HS-5 (cell line): ENCODE measurements at places on chromosomes 12 and 14.

DNA sequence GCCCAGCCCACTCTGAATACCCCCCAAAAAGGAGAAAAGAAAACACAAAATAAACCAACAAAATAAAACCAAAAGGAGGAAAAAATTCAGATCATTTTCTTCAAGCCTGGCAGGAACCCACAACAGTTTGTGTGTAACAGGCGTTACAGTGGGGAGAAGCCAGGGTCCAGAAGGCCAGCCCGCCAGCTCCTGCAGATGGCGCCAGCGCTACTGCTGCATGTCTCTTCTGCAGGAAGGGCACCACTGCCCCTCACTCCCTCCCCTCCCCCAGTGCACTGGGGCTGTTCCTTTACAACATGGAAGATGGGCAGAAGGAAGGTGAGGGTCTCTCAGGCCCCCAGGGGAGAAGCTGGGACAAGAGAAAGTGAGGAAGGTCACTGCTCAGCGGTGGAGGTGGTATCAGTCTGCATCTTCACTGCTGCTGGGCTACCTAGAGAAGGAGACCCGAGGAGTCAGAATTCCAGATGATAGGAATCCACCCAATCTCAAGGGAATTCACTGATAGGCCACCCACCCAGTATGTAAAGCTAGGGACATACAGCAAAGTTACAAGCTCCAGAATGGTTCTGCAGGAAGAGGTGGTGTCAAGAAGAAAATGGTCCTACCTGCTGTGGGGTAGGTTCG lies 2.3 kb upstream of the NOP2 start:
- no peak for DNase-seq

DNA sequence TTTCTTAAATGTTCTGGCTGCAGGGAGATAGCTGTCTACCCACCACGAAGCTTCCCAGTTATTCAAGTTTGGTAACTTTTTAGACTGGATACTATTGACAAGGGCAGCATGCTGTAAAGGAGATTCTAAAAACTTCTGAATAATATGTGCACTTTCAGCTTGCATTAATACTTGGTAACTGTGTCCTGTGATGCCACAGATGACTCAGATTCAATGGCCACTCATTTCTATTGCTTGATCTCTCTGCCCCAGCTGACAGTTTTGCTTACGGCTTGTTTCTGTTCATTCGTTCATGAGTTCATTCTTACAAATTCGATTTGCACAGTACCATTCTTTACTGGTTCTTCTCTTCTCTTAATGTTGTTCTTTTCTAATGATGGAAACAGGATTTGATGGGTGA lies 142.8 kb downstream of the PELI2 start:
- no peak for DNase-seq

GRCh38 chr14:26414926-26415325 lies 182.9 kb downstream of the NOVA1 start:
- DNase-seq = no peak

DNA sequence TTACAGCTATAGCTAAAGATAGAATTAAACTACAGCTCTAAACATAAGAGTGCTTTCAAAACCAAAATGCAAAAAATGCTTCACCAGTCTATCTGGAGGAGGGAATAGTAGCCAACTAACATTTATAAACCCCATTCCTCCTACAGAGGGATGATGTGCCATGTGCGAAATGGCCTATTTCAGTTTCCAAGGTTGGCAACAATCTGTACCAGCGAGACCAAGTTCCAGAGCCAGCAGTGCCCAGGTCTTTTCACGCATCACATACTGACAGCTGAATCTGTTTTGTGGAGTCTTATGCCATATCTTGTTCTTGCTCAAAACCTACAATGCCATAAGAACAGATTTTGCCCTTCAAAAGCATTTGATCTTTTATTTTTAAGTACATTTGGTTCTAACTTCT lies 24.5 kb downstream of the NELL2 start:
- DNase-seq = no peak

DNA sequence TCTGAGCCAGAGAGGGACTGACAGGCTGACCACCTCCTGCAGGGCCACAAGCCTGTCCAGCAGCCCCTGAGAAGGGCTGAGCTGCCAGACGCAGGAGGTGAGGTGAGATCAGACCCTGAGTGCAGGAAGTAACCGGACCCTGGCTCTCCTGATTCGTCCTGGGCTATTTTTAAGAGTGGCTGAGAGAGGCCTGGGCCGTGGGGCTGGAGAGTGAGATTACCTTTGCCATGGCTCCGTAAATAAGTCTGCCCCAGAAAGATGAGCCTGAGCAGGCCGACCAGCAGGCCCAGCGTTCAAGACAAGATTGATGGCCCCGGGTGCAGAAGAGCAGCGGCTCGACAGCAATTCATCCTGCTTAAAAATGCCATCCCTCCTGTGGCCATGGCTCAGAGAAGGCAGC lies 54.2 kb downstream of the SPTB start:
- DNase-seq = no peak

- no peak for DNase-seq
These were observed 231.4 kb downstream of the ANO2 start for GRCh38 chr12:5713599-5714081.

- no peak for DNase-seq
These were observed 1.8 kb upstream of the MEG3 start for GRCh38 chr14:100824091-100824551.

GRCh38 chr12:16602412-16602811 lies 3.5 kb downstream of the LMO3 start:
- DNase-seq = no peak

DNA sequence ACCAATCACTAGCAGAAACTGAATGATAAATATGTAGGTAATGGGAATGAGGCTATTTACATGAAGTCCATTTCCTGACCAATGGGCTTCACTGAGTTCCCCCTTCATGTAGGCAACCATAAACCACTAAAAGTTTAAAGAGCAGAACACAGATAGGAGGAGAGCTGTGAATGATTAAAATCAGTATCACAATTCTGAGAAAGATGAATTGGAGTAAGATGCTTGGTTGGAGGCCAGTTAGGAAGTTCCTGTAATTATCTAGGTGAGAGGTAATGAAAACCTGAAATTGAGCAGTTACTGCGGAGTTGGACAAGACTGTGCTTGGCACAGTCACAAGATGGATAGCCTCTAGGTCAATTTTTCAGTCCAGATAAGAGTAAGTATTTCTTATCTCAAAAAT lies 56.6 kb downstream of the GALNT4 start:
- DNase-seq = no peak

DNA sequence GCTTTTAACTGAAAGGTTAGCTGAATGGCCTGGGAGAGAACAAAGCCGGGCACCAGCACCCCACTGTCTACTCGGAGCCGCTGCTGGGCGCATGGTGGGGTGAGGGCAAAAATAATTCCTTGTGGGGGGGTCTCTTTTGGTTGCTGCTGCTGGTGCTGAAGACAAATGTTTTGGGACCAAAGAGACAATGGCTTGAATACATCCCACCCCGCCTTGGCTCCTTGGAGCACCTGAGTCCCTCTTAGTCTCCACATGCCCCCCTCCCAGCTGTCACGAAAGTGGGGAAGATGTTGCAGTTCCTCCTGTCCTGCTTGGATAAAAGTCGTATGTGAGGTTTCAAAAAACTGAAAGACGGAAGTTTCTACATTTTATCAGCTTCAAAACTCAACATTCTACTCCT lies 85.0 kb downstream of the PIWIL1 start:
- no peak for DNase-seq

- no peak for DNase-seq
These were observed 75.6 kb upstream of the USP44 start for GRCh38 chr12:95626854-95627253.

DNA sequence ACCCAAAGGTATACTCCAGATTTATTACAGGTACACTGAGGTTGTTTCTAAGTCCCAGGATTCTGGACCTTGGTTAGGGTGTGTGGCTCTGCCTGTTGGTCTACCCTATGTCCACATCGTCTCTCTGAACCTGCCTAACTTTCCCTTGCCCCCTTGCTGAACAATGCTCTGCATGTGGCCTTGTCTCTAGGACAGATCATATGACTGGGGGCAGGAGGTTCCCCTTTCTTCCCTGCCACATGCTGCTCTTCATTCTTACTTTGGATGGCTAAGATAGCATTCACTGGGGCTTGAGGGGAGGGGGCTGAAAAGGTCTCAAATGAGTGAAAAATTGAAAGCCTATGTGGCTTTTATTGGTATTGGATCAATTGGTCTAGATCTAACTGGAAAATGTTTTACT lies 49.2 kb downstream of the MBIP start:
- no peak for DNase-seq
